ENCODE measurements at places on chromosomes 5 and 9.

DNA sequence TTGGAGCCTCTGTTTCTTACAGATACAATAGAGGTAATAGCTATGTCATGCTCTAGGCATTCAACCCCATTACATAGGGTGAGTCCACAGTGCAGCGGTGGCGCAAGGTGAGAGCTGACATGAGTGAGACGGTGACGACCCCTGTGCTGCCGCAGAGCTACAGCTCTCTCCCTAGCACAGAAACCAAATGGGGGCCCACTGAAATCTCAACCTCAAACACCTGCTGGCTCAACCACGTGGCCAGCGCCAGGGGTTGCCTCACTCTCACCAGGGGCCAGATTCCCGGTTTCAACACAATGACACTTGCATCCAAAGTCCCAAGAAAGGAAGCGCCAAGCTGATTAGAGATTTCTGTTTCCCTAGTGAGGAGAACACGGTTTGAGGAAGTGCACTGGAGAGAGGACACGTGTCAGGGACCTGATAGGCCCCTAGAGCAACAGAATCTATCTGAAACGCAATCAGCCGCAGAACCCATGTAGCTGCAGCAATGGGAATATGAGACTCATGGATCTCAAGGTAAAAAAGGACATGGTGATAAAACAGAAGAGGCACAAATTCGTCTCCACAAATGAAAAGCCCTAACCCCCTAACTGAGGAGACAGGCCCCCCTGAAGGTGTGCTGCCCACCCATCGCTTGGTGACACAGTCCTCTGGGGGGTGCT is 114.3 kb downstream of the CRB2 start:
- no peaks in the 10 kb centered on the region for H3K36me3 ChIP-seq
- H3K27ac ChIP-seq, result no peak overlapping the region
- no peaks in the 10 kb centered on the region for H3K27me3 ChIP-seq

GRCh38 chr5:168728546-168729211 is 149.5 kb upstream of the PANK3 start:
- H3K36me3 ChIP-seq, result peaks cover 18% of the 10 kb centered on the region
- H3K4me3 ChIP-seq, result no peak overlapping the region
- H3K4me1 ChIP-seq, result no peaks in the 10 kb centered on the region
- no peak for DNase-seq
- no peak overlapping the region for H3K27ac ChIP-seq
- peaks cover 19% of the 10 kb centered on the region for H3K27me3 ChIP-seq

- no peak overlapping the region for H3K27ac ChIP-seq
- H3K4me3 ChIP-seq, result no peak overlapping the region
- no peaks in the 10 kb centered on the region for H3K36me3 ChIP-seq
Observed at GRCh38 chr5:53126521-53126920, 17.0 kb upstream of the MOCS2 start.

- H3K4me1 ChIP-seq, result peaks cover 19% of the 10 kb centered on the region
- no peaks in the 10 kb centered on the region for H3K36me3 ChIP-seq
- no peak for DNase-seq
- H3K27me3 ChIP-seq, result no peaks in the 10 kb centered on the region
Observed at GRCh38 chr5:68875351-68875750, 218.5 kb upstream of the SLC30A5 start.

DNA sequence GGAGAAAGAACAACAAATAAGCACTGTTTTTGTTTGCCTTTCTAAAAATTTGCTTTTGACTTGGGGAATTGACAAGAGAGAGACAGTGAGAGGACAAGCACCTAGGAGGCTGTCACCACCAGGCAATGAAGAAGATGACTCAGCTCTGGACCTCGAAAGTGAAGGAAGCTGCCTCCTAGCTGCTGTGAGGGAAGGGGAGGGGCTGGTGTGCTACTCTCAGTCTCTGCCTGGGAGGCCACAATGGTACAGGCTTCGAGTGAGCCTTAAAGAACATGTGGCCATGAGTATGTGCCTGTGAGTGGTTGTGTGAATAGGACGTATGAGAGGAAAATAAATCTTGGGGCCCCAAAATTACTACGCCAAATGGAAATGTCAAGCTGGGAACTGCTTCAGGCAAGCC is 7.1 kb upstream of the PLK2 start:
- peaks cover 23% of the 10 kb centered on the region for H3K4me1 ChIP-seq
- H3K27ac ChIP-seq, result peak overlapping the region; percentile 1
- no peaks in the 10 kb centered on the region for H3K36me3 ChIP-seq
- no peak overlapping the region for H3K4me3 ChIP-seq

GRCh38 chr9:103731541-103731940 is 362.6 kb upstream of the SMC2 start:
- H3K27me3 ChIP-seq, result no peaks in the 10 kb centered on the region
- no peaks in the 10 kb centered on the region for H3K4me1 ChIP-seq
- H3K27ac ChIP-seq, result no peak overlapping the region

GRCh38 chr9:34276772-34277171 is 52.3 kb downstream of the KIF24 start:
- peaks cover 6% of the 10 kb centered on the region for H3K4me1 ChIP-seq
- H3K4me3 ChIP-seq, result no peak overlapping the region
- H3K36me3 ChIP-seq, result no peaks in the 10 kb centered on the region
- no peaks in the 10 kb centered on the region for H3K27me3 ChIP-seq
- H3K27ac ChIP-seq, result no peak overlapping the region
- DNase-seq, result no peak

- peaks cover 32% of the 10 kb centered on the region for H3K27me3 ChIP-seq
- no peaks in the 10 kb centered on the region for H3K4me1 ChIP-seq
- H3K4me3 ChIP-seq, result no peak overlapping the region
- H3K36me3 ChIP-seq, result no peaks in the 10 kb centered on the region
- no peak for DNase-seq
- H3K27ac ChIP-seq, result no peak overlapping the region
Observed at GRCh38 chr5:58770136-58770535, 187.3 kb downstream of the RAB3C start.

DNA sequence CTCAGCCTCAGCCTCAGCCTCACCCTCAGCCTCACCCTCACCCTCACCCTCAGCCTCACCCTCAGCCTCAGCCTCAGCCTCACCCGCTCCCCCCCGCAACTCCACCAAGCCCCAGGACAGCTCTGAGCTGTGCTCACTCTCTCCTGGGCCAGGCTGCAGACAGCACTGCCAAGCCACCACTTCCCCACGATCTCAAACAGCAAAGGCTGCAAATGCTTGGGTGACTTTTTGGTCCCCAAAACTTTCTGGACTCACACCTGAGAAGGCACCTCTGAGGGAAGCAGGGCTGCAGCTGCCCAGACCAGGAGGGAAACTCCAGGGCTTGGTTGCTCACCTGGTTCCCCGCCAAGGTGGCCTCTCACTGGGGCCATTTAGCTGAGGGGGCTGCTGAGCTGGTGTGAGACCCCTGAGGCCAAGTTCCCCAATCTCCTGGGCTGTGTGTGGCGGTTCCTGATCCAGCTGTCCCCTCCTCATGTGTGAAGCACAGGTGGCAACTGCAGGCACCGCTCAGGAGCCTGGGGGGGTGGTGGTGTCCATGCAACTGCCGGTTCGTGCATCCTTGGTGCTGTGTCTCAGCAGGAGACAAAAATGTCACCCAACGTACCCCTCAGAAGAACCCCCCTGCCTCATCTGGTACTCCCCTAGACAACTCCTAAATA is 17.8 kb downstream of the MRPL36 start:
- peaks cover 19% of the 10 kb centered on the region for H3K4me1 ChIP-seq
- H3K27ac ChIP-seq, result no peak overlapping the region
- no peak overlapping the region for H3K4me3 ChIP-seq
- peaks cover 7% of the 10 kb centered on the region for H3K27me3 ChIP-seq
- DNase-seq, result no peak

DNA sequence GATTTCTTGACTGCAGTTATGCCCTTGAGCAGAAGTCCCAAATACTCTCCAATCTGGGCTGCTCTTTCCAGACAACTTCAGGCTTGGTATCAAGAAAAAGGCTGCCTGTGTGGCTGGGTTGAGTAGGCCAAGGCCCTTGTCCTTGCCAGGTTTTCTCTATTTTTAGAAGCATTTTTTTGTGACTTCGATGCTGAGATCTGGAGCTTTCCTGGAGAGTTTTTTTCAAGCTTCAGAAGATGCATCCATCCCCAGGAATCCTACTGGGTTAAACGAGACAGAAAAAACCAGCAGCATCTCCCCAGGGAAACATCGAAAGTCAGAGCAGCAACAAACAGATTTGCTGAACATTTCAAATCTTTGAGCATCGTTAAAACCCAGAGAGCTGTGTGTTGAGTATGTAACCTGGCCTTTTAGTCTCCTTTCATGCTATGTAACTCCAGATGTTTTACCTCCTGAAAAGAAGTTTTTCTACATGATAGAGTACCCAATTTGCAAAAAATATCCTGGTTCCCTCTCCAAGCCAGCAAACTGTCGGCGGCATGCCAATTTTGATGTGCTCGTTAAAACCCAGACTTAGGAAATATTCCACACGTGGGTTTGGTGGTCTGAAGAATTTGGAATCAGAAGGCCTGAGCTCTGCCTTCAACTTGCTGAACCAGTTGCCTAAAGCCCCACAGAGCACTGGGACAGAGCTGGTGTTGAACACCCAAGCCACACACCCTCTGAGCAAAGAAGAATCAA is 98.1 kb upstream of the ALDH1B1 start:
- peak overlapping the region; percentile 37 for H3K27ac ChIP-seq
- peaks cover 28% of the 10 kb centered on the region for H3K4me1 ChIP-seq
- no peaks in the 10 kb centered on the region for H3K36me3 ChIP-seq
- no peak for DNase-seq

DNA sequence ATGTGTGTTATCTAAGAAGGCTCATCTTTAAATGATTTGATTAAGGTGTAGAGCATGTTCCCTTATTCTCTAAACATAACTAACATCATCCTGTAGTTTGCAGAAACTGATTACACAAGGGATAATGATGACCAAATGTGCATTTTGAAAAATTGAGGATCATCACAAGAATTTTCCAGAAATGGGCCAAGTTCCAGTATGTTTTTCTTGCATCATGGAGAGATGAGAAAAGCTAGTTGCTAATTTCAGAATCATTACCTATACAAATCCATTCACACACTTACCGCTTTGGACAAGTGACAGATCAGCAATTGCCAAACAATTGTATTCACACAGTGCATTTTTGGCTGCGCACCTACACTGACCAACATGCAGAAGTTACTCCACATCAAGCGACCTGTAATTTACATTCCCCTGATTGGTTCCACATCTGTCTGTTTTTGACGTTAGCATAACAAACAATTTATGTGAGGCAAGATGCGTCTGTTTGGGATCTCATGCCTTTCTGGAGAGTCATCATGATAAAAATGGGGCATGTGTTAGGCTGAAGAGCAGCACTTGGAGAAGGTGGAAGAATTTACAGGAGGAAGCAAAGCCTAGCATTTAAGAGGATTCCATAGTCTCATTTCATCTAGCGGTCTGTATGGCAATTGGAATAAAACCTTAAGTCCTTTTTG is 2.8 kb upstream of the BNC2 start:
- H3K36me3 ChIP-seq, result no peaks in the 10 kb centered on the region
- no peak overlapping the region for H3K27ac ChIP-seq
- no peak overlapping the region for H3K4me3 ChIP-seq

DNA sequence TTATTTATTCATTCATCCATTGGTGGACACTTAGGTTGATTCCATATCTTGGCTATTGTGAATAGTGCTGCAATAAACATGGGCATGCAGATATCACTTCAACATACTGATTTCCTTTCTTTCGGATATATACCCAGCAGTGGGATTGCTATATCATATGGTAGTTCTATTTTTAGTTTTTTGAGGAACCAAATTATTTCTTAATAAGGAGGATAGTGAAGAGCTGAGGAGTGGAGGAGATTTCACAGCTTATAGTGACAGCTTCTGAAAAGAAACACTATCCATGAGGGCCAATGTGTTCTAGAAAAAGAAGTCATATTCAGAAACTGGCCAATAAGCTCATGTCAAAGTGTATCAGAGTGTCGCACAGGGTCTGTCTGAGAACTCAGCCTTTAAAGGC is 183.3 kb downstream of the SEC61B start:
- H3K27me3 ChIP-seq, result no peaks in the 10 kb centered on the region
- H3K36me3 ChIP-seq, result no peaks in the 10 kb centered on the region
- H3K27ac ChIP-seq, result no peak overlapping the region
- DNase-seq, result no peak

DNA sequence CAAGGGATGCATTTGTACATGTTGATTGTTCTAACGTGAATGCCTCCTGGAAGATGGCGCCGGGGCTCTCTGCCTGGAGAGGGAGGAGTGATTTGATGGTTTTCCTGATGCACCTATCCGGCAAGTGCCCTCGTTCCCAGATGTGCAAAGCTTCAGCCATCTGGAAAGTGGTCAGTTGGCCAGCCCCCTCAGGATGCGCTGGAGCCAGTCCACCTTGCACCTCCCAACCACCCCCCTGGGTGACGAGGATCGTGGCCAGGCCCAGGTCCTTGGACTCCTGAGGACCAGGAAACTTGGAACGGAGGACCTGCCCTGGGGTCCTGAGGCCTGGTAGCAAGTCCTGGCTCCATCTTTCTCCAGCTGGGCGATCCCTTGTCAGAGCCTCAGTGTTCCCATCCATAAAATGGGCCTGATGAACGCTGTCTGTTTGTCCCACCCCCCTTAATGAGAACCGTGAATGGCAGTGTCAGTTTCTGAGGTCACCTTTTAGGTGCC is 23.6 kb upstream of the RNU6ATAC start:
- H3K4me3 ChIP-seq, result no peak overlapping the region
- DNase-seq, result no peak
- H3K27ac ChIP-seq, result no peak overlapping the region
- no peaks in the 10 kb centered on the region for H3K36me3 ChIP-seq

GRCh38 chr9:95283673-95284072 is 33.8 kb downstream of the FANCC start:
- no peak for DNase-seq
- H3K27me3 ChIP-seq, result no peaks in the 10 kb centered on the region
- H3K4me3 ChIP-seq, result no peak overlapping the region
- H3K36me3 ChIP-seq, result peaks cover 12% of the 10 kb centered on the region
- no peaks in the 10 kb centered on the region for H3K4me1 ChIP-seq

DNA sequence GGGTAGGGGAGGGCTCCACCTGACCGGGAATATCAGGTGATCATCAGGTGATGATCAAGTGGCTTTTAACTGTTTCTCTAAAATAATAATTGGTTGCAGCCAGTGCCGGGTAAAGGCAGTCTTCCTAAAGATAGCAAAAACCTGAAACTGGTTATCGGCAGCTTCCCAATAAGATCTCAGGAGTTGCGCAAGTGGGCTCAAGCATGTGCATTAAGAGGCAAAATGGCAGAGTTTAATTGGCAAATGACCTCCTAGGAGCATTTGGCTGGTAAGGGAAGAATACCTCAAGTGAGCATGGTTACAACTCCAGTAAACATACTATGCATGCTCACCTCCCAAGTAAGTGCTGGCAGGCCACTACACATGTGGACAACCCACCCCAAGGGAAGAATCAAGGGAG is 4.2 kb downstream of the C1QTNF3 start:
- no peak for DNase-seq
- peaks cover 19% of the 10 kb centered on the region for H3K36me3 ChIP-seq
- H3K4me3 ChIP-seq, result no peak overlapping the region
- H3K27ac ChIP-seq, result no peak overlapping the region
- peaks cover 33% of the 10 kb centered on the region for H3K4me1 ChIP-seq

DNA sequence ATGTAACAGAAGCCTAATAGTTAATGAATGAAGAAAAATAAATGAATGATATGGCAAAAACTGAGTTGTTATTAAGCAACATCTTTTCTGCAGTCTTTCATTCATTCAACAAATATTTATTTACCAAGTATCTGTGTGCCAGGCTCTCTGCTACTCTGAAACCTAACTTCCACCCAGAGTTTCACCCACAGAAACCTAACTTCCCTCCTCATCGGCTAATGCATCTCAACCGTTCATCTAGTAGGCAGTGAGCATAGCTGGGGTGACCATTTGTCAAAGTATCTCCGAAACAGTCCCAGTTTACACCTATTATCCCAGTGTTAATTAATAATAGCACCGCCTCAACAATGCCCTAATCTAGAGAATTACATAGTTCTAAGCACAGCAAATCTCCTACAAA is 1.5 kb downstream of the TTC39B start:
- H3K4me3 ChIP-seq, result peak overlapping the region; percentile 92
- H3K27me3 ChIP-seq, result peaks cover 3% of the 10 kb centered on the region
- H3K4me1 ChIP-seq, result peaks cover 16% of the 10 kb centered on the region
- DNase-seq, result no peak

All from mesothelial cell of epicardium (in vitro differentiated cells).